ENCODE measurements at places on chromosomes 11 and 22. TPM values are rescaled to one million over a fixed set of nuclear protein-coding genes. Genes with fewer than 3 reads are reported as not detected.

- DNase-seq: no peak
Measured at GRCh38 chr22:49719046-49719445, 108.6 kb downstream of the BRD1 start.

DNA sequence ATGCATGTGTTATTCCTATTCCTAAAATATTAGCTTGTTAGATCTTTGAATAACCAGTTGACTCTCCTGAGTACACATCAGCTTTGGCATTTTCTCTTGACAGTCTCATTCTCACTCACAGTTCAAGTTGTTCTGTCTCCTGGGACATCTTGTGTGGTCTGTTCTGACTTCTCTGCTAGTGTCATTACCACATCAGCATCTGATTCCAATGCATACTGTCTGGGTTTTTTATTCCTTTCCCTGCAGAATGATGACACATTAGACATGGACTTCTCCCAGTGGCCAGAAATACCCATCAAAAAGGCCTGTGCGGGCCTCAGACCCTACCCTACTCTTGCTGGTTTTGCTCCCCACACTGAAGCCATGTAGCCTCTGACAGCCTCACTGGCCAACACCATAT is 2.7 kb downstream of the ZNF74 start:
- DNase-seq: no peak

DNA sequence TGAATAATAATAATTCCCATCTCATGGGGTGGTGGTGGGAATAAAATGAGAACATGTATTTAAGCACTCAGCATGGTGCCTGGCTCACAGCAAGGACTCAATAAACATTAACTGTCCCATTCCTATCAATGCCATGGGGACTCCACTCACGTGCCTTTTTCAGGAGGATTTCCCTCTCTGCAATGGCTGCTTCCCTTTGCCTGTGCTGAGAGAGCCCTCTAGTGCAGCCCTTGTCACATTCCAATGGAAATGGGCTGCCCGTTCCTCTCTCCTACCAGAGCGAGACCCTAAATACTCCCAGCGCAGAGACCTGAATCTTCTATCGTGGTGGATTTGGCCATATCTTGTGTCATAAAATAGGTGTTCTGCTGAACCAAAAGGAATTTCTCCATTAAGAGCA is 621.5 kb upstream of the B3GAT1 start:
- peak; percentile 79 for DNase-seq

- DNase-seq: no peak
Measured at GRCh38 chr22:27948569-27948968, 29.5 kb upstream of the PITPNB start.

DNA sequence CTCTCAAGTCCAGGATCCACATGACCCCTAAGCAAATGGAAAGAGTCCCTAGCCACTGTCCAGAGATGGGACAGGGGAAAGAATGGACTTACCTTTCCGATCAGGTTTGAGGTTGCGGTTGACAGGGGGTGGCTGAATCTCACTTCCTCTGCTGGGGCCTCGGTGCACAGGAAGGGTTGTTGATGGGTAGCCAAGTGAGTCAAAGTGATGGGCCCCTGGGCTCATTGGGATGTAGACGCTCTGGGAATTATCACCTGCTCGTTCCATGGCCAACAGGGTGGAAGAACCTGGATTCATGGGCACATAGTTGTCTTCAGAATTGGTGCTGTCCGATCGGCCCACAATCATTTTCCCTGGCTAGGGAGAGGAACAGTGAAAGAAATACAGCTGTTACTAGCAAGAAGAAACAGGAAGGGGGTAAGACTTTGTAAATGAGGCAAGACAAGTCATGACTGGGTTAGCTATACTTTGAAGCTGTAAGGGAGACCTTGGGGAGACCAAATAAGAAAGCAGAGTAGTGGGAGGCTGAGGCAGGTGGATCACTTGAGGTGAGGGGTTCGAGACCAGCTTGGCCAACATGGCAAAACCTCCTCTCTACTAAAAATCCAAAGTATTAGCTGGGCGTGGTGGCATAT is 34.7 kb downstream of the USP35 start:
- DNase-seq: peak; percentile 12

DNA sequence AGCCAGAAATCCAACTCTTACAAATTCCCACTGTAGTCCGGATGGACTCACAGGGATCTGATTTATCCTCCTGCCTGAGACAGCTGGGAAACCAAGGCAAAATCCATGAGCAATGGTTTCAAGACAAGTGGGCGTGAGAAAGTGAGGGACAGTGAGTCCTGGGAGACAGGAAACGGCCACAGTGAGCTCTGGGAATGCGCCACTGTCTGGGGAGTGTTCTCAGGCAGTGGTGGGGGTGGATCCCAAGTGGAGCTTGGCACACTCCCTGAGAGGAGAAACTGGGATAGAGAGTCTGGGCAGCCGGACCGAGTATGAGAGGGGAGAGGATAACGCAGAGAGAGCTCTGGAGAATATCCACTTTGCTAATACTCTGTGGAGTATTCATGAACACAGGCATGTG is 9.8 kb downstream of the IL17REL start:
- DNase-seq: no peak

- no peak for DNase-seq
Measured at GRCh38 chr11:43384393-43384792, 25.7 kb downstream of the TTC17 start.

- DNase-seq: peak; percentile 43
Measured at GRCh38 chr22:49946612-49947295, 13.8 kb upstream of the PIM3 start.

ANO5 gene
- 3.7 TPM for total RNA-seq

ABTB2 gene
- total RNA-seq: 5.3 TPM

OR52N2 gene
- total RNA-seq: not detected

BBOX1 gene
- total RNA-seq: not detected

IFITM10 gene
- 0.77 TPM for total RNA-seq
